ENCODE measurements at places on chromosomes 13 and 19.
A peak's percentile ranks its signal among the peaks of the same experiment; 100 is the strongest.

- no peak for DNase-seq
These were observed 684.8 kb downstream of the DIAPH3 start for GRCh38 chr13:59478908-59479307.

DNA sequence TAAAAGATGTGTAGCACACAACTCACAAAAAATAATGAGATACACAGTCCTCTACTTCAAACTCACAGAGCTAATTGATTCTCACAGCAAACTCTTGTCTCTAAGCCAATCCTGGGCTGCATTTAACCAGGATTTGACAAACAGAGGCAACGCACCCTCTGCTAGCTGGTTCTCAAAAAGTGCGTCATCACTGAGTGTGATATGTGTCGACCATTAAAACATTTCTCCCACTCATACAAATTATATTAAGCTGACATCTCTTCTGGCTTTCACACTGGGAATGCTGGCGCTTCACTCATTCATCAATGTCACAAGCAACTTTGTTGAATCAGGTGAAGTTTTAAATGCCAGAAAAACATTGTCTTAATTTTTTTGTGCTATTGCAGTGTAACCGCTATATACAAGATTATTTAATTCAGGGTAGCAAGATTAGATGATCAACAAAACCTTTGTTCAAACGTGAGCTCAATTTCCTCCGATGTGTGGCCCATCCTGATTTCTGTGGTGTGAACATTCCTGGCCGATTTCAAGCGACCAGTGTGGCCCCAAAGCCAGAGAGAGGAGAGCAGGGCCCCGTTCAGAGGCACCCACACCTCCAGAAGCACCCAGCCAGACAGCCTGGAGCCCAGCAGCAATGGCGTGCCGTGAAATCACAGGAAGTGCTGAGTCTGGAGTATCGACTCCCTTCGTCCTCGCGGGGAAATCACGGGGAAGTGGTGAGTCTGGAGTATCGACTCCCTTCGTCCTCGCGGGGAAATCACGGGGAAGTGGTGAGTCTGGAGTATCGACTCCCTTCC lies 49.4 kb downstream of the RASA3 start:
- no peak for DNase-seq

- no peak for DNase-seq
These were observed 109.5 kb downstream of the TM9SF2 start for GRCh38 chr13:99610702-99611289.

DNA sequence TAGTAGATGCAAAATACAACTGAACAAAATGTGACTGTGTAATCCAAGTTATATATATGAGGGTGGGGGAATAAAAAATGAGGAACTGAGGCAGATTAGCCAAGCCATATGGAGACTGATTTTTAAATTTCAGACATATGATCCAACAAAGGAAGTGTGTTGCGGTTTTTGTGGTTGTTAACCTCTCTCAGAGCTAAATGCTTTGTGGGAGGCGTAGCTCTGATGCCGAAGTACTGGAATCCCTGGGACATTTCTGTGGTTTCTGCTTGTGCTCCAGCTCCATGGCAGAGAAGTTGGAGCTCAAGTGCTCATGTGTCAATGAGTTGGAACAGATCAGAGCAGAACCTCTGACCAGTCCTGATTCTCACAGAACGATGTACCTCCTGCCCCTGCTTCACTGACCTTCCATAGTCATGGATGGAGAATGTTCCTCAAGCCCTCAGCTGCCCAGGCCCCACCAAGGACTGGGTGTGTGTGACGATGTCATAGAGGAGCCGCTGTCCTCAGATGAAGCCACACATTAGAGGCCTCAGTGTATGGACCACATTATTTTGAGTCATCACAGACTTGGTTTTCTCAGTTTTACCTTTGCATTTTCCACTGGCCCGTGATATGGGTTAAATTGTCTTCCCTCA lies 107.6 kb downstream of the SOX1 start:
- no peak for DNase-seq

DNA sequence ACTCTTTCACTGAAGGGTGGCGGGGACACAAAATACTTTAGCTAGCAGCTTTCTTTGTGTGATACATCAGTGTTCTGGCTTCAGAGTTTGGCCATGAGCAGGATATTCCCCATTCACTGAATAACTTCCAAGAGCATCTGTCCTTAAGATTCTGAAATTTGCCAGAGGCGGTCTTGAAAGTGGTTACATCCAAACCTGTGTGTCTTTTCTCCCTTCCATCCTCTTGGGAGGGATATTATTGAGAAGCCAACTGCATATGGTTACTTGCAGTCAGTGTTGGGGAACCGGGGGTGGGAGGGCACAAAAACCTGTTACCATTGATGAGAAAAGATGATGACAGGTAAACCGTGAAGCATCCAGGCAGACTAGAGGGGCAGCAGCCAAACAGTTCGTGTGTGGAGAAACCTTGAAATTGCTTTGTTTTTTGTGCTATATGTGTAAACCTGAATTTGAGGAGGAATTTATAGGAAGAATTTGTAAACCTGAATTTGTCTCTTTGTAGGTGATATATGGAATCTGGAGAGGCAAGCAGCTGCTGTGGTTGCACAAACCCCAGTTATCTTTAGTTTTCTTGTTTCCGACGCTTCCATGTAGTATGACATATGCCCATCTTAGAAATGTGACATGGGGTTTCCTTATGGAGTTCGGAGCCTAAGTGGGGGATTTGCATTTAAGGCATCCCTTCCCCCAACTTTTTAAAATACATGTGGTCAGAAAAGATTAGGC lies 104.8 kb downstream of the WDFY2 start:
- DNase-seq, result no peak

GRCh38 chr13:25846222-25846984 lies 205.4 kb downstream of the SHISA2 start:
- DNase-seq, result no peak

GRCh38 chr13:32178763-32179162 lies 136.4 kb downstream of the ZAR1L start:
- no peak for DNase-seq

DNA sequence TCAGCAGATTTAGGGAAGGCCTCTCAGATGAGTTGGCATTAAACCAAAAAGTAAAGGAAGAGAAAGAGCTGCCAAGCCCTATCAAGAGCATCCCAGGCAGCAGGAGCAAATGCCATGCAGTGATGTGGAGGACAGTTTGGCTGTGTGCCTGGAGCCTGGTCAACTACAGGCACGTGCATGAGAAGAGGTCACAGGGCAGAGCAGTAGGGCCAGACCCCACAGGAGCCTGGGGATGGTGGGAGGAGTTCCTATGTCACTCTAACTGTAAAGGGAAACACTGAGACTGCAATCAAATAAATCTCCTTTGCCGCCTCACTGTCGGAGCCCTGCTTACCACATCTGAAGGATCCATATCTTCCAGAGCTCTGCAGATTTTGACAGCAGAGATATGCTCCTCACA lies 240.5 kb downstream of the ENOX1 start:
- no peak for DNase-seq

GRCh38 chr13:105599477-105600037 lies 935.9 kb downstream of the EFNB2 start:
- DNase-seq, result no peak

DNA sequence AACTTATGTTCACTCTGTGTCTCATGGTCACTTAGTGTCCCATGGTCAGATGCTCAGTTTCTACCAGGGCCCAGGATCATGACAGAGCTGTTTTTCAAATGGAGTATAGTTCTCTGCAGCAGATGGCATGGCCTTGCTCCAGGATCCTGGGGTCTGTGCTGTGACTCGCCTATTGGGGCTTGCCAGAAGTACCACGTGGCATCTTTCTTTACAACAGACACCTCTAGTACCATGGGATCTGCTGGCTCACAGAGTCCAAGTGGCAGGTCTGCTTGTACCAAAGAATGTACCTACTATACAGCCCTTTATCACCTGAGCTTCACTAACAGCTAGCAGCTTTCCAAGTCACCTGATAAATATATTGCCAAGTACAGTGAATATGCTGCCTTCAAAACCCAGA lies 6.0 kb upstream of the RNF6 start:
- DNase-seq, result no peak

DNA sequence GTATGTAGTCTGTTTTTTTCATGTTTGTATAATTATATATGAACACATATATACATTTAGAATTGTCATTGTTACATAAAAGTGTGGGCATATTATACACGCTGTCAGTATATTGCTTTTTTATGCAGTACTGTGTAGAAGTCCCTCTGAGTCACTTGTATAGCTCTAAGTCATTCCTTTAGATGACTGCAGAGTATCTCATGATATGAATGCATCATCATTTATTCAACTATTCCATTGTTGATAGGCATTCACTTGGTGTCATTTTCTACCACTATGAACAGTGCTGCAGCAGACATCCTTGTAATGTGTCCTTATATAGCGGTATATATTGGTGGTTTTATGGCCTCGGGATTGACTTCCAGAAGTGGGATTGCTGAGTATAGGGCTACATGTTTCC lies 15.3 kb downstream of the RFXAP start:
- no peak for DNase-seq

GRCh38 chr19:3479177-3479833 lies 1.0 kb downstream of the SMIM24 start:
- no peak for DNase-seq

DNA sequence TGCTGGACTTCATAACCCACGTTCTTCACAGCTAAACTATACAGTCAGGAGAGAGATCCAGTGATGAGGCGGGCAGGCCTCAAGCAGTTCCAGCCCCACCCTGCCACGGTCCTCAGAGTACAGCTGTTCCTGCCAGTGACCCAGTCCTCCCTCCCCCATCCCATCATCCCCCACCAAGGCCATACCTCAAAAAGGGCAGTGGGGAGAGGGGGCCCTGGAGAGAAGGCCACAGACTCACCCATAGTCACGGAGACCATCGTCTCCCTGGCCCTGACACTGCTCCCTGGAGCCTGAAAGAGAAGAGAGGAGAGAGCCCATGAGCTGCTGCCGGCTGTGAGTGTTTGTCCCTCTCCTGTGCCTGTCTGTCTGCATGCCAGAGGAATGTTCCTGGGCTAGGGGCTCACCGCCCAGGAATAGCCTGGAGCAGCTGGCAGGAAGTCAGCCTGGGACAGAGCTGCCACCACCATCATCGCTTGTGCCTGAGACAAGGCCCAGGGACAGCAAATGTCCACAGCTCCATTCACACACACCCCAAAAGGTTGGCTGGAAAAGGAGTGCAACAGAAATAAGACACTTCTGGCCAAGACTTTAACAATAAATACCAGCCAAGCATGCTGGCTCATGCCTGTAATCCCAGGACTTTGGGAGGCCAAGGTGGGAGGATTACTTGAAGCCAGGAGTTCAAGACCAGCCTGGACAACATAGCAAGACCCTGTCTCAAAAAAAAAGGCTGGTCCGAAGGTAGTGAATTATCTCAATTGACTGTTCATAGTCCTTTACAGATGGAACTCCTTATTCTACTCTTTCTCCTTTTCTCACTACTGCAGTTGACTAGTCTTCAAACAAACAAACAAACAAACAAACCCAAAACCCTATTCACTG lies 6.4 kb downstream of the C19orf47 start:
- peak; percentile 72 for DNase-seq

DNA sequence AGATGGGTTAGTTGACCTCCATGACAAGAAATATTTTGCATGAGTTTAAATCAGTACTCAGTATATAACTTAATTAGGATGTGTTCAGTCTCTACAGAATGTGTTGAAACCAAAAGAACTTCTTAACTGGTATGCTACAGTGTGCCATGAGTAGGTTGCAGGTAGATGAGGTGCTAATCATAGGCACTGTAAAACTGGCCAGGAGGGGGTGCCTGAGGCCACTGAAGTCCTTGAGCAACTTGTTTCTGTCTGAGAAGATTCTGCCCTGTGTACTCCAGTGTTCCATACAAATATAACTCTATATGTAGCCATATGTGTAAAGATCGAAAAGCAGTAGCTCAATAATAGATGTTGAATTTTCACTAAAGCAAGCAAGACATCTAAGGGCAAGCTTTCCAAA lies 549.2 kb upstream of the KLF12 start:
- DNase-seq, result no peak

- DNase-seq, result no peak
These were observed 44.9 kb upstream of the ZNF91 start for GRCh38 chr19:23440207-23440606.

GRCh38 chr13:45016792-45017425 lies 27.6 kb downstream of the GPALPP1 start:
- no peak for DNase-seq

DNA sequence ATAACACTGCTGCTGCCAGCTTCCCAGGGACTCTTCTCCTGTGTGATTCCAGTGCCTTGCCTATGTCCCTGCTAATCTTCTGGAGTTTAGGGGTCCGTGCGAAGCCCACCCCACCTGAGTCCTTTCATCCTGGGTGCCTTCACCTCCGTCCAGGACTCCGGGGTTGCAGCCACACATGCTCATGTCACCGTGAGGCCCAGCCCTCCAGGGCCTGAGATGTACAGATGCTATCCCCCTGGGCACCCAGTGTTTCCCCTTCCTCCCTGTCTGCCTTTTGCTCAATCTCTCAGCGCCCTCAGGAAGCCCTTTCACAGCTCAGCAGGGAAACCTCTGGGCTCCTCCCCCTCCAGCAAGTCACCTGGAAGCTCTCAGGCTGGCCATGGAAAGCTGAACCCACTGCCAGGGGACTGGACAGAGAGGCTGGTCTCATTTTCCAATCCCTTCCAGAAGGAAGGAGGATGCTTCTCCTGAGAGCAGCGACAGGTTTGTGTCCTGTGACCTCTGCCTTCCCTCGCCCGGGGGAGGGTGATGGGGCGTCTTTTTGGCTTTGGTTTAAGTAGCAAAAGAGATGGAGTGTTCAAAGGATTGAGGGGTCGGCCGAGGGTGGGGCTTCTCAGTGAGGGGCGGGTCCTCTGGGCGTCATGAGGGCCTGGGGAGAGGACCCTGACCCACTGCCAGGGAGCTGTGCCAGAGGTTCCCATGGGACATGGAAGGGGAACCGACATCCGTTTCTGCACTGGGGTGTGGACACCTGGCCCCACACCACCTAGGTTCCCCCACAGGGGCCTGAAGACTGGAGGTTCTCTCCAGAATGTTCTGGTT lies 30.8 kb upstream of the TFDP1 start:
- peak; percentile 30 for DNase-seq

DNA sequence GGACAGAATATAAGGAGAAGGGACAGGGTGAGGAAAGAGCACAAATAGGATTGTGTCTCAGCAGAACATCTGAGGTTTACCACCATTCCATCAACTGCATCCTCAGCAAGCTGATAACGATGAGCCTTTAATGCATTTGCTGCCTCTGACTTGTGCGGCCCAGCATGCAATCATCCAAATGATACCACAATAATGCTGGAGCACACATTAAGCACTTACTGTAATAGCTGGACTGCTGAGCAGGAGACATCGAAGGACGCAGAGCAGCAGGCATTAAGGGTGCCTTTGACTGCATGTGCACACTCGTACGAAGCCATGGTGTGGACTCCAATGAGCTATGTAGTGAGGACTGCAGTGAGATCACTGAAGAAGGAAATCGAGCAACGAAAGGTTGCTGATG lies 469.4 kb downstream of the FOXO1 start:
- no peak for DNase-seq

Measured in lower lobe of right lung (tissue), 2 donors.